Ovary (tissue), 10 donors: ENCODE measurements at places on chromosomes 4 and X.

- DNase-seq = no peak
Observed at GRCh38 chr4:157291071-157291470, 70.5 kb downstream of the GRIA2 start.

DNA sequence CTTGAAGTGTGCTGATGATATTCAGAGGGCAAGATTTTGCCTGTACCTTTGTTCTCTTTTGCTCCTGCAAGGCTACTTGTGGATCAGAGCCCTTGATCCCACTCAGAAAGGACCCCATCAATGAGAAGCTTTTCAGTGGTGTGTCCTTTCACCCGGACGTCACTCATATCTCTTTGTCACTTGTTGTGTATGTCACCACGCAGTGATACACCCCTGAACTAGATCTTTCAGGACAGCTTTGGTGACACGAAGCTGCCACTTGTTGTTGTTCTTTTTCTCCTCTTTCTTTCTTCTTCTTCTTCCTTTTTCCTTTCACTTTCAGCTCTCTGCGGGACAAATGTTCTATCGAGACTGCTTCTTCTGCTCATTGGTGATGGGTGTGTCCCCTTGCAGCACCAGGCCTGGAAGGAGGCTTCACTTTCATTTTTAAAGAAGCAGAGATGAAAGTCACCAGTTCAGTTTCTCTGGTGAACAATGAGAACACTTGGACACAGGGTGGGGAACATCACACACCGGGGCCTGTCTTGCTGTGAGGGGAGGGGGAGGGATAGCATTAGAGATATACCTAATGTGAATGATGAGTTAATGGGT is 83.6 kb downstream of the NBDY start:
- no peak for DNase-seq

GRCh38 chrX:24341795-24342194 is 18.6 kb upstream of the SUPT20HL1 start:
- no peak for DNase-seq

- DNase-seq = no peak
Observed at GRCh38 chrX:110504947-110505346, 146.3 kb downstream of the RTL9 start.

GRCh38 chrX:129058405-129058804 is 464.9 kb downstream of the SMARCA1 start:
- DNase-seq = no peak

DNA sequence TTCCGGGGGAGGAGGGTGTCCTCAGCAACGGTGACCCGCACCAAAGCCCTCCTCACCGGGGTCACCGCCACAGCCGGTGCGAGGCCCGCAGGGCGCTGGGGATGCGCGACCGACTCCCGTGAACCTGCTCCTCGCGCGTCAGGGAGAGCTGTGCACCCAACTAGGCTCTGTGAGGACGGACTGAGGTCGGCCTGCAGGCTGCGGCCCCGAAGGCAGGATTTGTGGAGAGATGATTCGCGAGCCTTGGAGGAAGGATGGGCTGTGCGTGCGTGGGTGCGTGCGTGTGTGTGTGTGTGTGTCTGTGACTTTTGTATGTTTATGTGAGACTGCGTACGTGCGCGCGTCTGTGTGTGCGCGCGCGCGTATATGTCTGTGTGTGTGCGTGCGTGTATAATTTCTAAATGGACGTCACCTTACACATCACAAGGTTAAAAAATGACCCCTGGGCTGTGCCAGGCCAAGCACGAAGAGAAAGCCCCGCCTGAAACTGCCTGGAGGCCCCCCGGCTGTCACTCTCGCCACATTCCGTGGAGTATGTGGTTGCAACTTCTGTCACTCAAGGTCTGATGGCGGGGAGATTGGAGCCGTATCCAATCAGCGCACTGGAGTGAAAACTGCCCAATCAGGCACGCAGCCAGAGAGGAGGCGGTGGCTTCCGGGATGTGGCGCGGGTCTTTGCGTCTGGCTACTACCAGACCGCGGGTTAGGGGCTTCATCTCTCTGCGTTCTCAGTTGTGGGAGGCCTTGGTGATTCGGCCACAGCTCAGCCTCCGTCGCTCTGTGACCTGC is at the start of gene ZNF141:
Gene ZNF141 (plus strand): TSS at position 672 of the 789 bp plus-strand sequence. CDS start 170 bp downstream, outside the sequence.
- DNase-seq = peak; percentile 97
